ENCODE measurements at places on chromosomes 3 and 15.

DNA sequence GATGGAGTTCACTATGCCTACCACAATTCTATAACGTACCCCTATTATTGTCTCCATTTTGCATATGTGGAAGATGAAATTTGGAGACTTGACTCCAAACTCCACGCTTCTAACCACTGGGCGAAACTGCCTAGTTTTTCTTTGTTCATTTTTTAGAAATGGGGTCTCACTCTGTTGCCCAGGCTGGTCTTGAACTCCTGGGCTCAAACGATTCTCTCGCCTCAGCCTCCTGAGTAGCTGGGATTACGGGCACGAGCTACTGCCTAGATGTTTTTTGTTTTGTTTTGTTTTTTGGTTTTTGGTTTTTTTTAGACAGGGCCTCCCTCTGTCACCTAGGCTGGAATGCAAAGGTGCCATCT is 584 bp upstream of the RPL32 start:
- no peak for DNase-seq

GRCh38 chr3:133469140-133469731 is 69.4 kb downstream of the BFSP2 start:
- DNase-seq, result no peak

DNA sequence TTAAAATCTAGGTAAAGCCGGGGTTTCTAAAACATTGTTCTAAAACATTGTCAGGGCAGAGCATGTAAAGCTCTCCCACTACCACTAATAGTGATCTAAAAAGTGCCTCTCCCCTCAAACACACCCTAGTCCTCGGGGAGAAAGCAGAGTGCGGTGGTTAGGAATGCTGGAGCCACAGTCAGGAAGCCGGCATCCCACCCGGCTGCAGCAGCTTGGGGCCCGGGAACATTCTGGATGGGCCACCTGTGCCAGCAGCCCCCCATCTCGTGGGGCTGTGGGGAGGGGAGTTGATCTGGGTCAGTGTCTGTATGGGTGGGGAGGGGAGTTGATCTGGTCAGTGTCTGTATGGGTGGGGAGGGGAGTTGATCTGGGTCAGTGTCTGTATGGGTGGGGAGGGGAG is 176.9 kb downstream of the APBA2 start:
- DNase-seq, result no peak

DNA sequence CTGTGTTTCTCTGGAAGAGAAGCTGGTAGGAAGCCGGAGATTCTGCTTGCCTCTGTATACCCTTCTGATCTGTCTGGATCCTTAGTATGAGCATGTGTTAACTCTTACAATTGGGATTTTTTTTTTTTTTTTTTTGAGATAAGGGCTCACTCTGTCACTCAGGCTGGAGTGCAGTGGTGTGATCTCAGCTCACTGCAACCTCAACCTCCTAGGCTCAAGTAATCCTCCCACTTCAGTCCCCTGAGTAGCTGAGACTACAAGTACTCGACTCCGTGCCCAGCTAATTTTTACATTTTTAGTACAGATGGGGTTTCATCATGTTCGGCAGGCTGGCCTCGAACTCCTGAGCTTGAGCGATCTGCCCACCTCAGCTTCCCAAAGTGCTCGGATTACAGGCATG is 44.5 kb downstream of the RPN1 start:
- DNase-seq, result no peak

DNA sequence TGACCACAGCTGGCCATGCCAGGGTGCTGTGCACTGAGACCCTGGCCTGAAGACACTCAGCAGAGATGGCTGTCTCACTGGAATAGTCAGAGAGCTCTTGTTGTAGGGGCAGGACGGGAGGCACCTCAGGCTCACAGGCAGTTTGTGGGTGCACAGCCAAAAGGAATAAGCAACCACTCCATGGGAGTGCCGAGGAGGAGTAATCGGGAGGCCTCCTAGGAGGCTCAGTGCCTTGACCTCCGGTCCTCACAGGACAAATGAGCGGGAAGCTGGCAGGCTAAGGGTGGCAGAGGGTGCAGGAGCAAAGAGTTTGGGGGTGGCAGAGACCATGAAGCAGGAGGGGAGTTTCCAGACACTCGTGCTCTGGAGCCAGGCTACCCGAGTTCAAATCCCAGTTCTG is 81.7 kb downstream of the SMAD6 start:
- DNase-seq, result no peak

DNA sequence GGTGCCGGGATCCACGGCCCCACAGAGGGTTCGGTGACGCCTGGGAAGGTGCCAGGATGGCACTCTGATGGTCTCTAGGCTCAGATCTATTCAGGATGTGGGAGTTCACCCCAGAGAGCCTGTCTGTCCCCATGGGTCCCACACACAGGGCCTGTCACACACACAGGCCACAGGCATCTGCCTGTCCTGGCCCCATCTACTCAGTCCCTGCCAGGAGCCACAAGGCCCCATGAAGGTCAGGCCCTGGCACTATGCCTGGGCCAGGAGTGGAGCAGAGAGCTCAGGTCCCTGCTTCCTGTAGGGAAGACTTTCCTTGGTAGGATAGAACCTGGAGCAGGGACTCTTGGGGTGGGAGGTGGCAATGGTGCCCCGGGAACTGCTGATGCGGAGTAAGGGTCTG is 49.0 kb upstream of the FURIN start:
- DNase-seq, result no peak

DNA sequence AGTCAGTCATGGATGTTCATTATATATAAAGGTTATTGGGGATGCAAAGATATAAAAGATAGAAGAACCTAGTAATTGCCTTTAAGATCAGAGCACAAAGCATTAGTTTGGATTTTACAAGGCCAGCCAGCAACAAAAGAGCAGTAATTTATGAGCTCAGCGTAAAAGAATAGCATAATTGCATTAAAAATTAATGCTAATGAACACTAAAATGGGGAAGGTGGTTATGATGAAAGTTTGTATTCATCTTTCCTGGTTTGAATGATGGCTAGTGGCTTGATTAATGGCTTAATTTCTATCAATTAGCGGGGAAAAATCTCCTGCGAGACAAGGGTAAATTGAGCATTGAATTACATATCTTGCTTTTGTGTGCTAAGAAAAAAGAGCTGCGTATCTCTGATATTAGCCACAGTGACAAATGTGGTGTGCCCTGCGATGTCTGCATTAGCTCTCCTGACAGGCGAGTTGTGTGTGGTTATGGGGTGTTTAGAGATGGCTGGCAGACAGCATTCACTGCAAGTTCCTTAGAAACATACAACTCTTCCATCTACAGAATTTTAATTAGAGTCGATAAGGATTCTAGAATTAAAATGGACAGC is 42.8 kb upstream of the MLF1 start:
- DNase-seq, result no peak

- DNase-seq, result no peak
These were observed 3.5 kb upstream of the MESP1 start for GRCh38 chr15:89754361-89755154.

DNA sequence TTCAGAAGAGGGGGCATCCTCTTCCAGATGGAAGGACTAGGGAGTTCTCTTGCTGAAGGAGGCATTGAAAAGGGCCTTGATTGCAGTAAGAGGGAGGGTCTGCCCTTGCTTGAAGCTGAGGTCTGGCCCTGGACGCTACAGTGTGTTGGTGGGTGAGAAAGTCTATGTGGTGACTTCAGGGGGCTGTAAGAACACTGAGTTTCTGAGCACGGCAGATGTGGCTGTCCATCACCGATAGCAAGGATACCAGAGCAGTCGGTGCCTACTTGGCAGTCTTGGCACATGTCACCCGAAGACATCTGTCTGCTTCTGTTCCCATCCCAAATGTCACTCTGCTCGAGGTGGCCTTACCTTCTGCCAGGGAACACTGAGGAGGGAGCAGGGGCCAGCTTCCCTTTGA is 631.1 kb upstream of the CFAP20DC start:
- no peak for DNase-seq

GRCh38 chr3:170893895-170894294 is 14.5 kb downstream of the EIF5A2 start:
- no peak for DNase-seq

DNA sequence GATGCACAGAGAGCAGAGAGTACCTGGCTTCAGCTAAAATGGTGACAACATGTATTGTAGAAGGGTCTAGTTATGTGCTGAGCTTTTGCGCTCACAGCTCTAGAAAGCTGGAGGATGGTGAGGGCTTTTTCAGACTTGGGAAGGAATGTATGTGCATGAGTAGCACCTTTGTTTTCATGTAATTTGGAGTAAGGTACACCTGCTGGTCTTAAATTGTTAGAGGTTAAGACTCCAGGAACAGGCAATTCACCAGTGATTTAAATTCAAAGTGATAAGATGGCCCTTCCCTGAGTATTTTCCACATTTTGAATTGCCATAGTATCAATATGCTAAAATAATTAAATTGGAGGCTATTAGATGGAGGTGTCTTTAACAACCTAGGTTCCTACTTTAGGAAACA is 436.4 kb upstream of the GOLIM4 start:
- DNase-seq, result no peak

DNA sequence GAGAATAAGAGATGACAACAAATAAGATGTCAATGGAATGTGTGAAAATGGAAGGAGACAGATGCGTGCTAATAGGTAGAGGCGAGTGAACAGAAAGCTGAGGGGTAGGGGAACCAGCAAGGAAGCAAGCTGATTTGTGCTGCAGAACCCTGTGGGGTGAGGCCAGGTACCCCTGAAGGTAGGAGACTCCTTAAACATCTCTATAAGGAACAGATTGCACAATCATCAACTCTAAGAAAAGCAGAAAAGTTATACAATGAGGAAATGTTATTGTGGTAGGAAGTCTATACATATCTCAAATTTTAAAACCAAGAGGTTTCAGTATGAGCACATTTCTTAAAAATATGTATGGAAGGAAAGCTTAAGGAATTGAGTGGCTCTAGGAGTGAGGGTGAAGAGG is 315.0 kb upstream of the TPM1 start:
- no peak for DNase-seq

DNA sequence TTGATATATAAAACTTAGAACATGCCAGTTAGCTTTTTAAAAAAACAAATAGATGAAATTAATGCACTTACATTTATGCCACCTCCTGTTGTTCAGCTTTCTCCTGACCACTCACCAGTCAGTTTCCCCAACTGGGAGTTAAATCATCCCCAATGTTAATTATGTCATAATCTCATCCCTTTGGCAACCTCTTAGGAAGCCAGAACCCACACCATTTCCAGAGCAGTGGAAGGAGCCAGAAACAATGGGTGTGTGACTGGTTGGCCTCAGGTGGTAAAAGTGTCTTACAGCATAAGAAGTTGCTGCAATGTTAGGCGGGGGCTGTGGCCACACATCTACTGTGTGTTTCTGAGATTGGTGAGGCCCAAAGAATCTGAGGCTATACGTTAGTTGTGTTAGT is 46.5 kb upstream of the MITF start:
- DNase-seq, result no peak

DNA sequence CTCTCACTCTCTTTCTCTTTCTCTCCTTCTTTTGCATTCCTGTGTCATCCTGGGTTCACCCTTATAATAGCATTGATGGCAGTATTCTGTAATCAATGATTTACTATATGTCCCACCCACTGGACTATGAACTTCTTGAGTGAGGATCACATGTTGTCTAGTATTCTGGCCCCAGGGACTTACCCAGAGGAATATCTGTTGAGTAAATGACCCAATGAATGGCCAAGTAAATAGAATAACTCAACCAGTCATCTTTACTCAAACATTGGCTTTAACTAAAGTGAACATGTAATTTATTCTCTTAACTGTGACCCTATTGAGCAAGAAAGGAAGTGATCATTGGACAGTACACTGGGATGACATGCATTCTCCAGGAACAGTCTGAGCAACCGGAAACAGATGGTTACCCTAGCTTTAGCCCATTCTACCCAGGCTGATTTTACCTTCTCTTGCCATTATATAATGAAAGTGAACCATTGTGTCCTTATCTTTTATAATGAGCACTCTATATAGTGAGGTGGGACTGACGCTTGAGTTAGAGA is 94.5 kb upstream of the SOX14 start:
- no peak for DNase-seq

GRCh38 chr15:95558916-95559315 is 771.6 kb upstream of the NR2F2 start:
- no peak for DNase-seq

DNA sequence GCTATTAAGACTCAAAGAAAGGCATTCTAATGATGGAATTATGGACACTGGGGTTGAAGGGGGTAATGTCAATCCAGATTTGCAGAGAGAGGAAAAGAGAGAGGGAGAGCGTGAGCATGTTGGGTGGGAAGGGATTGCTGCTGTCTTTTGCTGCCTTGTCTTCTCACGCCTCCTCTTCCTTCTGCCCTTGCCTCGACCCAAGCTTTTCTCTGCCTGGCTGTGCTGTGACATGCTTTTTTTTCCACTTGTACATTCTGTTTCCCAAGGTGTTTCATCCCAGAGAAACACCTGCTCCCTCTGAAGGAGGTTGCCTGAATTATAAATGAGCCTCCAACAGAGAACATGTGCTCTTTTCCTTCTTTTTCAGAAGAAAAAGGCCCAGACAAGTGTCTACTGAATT is 80.3 kb downstream of the BDH1 start:
- DNase-seq, result no peak

- no peak for DNase-seq
These were observed 30.3 kb upstream of the RNF7 start for GRCh38 chr3:141707741-141708203.

- DNase-seq, result no peak
These were observed 15.3 kb downstream of the FBN1 start for GRCh38 chr15:48630245-48630644.

GRCh38 chr3:27713078-27713423 is 9.1 kb downstream of the EOMES start:
- DNase-seq, result no peak

- DNase-seq, result no peak
These were observed 10.6 kb downstream of the HEG1 start for GRCh38 chr3:125045194-125045593.

DNA sequence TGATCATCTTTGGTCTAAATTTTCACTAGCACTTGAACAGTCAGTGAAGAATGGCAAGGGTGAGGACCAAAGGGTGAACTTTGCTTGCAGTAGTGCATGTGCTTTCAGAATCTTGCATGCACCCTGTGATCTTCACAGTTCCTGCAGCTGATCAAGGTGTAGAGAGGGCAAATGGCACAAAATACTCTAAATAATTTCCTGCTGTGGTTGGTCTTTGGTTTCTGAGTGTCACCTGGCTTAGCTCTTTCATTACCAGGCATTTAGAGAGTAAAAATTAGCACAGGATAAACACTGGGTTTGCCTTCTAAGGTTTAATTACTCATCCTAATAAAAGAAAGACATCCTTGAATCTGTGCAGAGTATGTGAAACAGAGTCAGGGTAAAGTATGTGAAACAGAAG is 11.4 kb downstream of the TIPARP start:
- no peak for DNase-seq

GRCh38 chr3:38603731-38604131 is 45.8 kb downstream of the SCN5A start:
- DNase-seq, result no peak

DNA sequence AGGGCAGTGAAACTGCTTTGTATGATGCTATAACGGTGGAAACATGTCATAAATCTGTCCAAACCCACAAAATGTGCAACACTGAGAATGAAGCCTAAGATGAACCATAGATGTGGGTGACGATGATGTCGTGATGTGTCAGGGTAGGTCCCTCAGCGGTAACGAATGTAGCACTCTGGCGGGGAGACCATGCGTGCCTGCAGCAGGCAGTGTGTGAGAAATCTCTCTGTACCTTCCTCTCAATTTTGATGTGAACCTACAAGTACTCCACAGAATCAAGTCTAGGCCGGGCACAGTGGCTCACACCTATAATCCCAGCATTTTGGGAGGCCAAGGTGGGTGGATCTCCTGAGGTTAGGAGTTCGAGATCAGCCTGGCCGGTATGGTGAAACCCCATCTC is 268.2 kb upstream of the LYSMD4 start:
- DNase-seq, result no peak

GRCh38 chr3:29718661-29719065 is 437.8 kb downstream of the RBMS3 start:
- no peak for DNase-seq

GRCh38 chr3:188480011-188480410 is 326.1 kb downstream of the LPP start:
- no peak for DNase-seq
